RPMI8226 (cell line): ENCODE measurements at places on chromosomes 1 and 21.

GRCh38 chr1:234536741-234537140, 57.8 kb upstream of the TARBP1 start:
- no peak for DNase-seq

GRCh38 chr1:42742617-42743316, 2.7 kb upstream of the CLDN19 start:
- no peak for DNase-seq

GRCh38 chr1:38026592-38027200, 14.2 kb downstream of the UTP11 start:
- DNase-seq: peak; percentile 56

- no peak for DNase-seq
These were observed 29.7 kb downstream of the SLC45A1 start for GRCh38 chr1:8347635-8348034.

GRCh38 chr1:70415882-70416281, 4.8 kb downstream of the CTH start:
- DNase-seq: no peak

- DNase-seq: no peak
These were observed 33.0 kb downstream of the PTPN14 start for GRCh38 chr1:214518361-214518760.
